Kidney capillary endothelial cell (primary cell): ENCODE measurements at places on chromosomes 7 and 10.
A peak's percentile ranks its signal among the peaks of the same experiment; 100 is the strongest.

GRCh38 chr10:90846746-90847145 is 11.1 kb downstream of the HTR7 start:
- no peak for DNase-seq

- peak; percentile 57 for DNase-seq
Measured at GRCh38 chr10:788796-789748, 99.6 kb upstream of the DIP2C start.

GRCh38 chr7:41403291-41403690 is 299.6 kb downstream of the INHBA start:
- no peak for DNase-seq

DNA sequence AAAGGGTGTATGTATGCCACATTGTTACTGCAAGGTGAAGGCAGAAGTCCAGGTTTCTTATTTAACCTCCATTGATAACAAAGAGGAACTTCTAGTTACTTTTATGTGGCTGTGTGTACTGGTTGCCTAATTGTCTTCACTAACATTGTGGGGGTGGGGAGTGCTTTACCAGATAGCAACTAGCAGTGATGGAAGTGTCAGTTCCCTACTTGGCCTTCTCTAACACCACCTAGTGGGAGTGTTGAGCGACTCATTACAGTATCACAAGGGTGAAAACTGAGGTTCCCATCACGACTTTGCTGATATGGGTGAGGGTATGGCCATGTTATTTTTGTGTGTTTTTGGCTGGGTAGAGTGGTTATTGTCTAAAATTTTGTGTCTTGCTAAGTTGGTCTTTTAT is 274.4 kb downstream of the THSD7A start:
- peak; percentile 15 for DNase-seq

DNA sequence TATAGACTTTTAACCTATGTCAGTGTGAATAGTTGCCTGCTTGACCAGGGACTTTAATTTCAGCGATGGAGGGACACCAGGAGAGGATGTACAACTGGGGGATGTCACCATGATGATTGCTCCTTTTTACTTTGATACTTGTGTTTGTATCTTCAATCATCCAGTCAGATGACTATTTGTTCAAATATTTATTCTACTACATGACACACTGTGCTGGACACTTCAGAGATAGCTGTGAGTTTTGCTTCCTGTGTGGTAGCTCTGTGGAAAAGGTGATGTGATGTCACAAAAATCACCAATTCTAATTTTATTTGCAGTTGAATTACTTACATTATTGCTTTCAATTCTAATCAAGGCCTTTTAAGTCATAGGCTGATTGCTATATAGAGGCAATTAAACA is 62.7 kb upstream of the CREB5 start:
- DNase-seq = no peak

GRCh38 chr7:4211261-4211660 is 470.8 kb upstream of the FOXK1 start:
- DNase-seq = no peak

- peak; percentile 16 for DNase-seq
Measured at GRCh38 chr7:29946428-29947186, 43.0 kb downstream of the SCRN1 start.

DNA sequence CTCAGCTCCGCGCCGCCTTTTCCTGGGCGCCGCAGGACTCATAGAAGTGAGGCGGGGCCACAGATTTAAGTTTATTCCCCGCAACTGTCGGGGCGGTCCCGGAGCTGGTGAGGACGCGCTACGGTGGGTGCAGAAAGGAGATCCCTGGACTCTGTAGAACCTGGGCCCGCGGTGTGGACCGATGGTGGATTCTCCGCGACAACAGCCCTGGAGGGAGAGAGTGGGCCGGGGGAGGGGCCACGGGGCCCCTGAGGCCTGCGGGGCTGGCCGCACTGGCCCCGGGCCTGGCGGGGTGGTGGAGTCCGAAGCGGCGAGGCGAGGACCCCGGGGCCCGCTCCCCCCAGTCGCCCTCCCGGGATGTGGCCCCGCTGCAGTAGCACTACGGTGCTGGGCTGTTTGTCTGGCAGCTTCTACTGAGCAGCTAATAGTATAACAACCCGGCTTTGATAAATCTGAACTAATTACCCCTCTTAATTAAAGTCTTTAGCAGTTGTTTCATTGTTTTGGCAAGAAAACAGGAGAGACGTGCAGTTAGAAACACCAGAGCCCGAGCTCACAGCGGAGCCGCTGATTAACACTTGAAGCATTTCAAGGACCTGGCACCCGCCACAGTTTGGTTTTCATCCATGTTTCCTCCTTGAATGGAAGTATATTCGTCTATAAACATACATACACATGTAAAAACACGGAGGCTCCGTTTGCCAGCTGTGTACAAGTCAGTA is 4.2 kb downstream of the FEZF1 start:
- no peak for DNase-seq

DNA sequence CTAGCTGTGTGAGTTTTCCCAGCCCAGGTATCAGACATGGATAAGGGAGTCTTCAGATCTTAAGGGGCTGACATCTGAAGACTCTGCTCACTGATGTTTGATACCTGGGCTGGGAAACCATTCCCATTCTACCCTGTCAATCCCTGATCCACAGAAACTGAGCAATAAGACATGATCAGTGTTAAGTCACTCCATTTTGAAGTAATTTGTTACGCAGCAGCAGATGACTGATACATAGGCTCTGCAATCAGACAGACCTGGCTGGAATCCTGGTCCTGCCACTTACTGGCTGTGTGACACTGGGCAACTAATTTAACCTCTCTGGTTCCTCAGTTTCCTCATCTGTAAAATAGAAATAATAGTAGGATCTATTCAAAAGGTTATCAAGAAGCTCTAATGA is 6.6 kb downstream of the DCLRE1C start:
- no peak for DNase-seq

DNA sequence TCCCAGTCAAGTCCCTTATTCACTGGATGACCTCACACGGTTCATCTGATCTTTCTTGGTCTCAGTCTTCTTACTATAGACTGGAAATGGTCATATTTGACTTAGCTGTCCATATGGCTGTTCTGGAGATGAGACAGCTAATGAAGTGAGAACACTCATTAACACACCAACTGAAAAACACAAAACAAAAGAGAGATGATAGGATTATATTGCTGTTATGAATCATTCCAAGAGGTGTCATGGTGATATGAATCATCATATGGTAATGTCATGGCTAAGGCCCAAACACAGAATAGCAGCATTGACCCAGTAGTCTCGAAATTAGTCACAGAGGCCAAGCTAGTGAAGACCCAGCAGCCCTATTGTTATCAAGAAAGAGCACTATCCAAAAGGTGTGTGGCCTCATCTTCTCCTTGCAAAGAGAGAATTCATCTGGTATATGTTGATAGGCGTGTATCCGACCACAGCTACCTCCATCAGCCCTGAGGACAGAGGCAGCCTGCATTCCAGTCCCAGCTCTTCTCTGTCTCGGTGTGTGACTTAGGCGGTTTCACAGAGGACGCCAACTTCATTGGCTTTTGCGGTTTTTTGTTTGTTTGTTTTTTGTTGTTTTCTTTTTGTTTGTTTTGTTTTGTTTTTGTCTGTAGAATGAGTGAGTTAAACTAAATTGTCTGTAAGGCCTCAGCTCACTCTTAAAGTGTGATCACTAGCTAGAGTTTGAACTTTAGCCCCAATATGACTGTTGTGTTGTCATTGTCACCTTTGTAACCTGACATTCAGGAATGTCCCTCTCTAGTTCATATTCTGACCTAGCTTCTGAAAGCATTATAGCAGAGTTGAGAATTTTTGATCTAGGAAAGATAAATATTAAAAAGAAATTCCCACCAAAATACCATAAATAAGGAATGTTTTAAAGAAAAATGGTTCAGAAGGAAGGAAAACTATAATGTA is 97.4 kb upstream of the PDCD4 start:
- DNase-seq = peak; percentile 90

- no peak for DNase-seq
Measured at GRCh38 chr10:132593900-132594876, 56.6 kb downstream of the INPP5A start.

DNA sequence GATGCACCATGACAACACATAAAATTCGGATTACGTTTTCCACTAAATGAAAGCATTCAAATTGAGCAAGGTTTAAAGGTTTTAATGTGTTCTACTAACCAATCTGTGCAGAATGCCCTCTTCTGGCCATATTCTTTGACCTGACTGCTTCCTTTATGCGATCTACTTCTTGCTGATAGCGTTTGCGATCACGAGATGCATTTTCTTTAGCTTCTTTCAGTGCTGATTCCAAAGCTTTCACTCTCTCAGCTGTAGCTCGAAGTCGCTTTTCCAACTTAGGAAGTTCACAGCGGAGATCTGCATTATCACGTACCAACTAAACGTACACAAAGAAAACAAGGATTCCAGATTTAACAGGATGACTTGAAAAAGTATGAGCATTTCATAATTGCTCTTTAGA is 39.2 kb downstream of the KIF5B start:
- no peak for DNase-seq

DNA sequence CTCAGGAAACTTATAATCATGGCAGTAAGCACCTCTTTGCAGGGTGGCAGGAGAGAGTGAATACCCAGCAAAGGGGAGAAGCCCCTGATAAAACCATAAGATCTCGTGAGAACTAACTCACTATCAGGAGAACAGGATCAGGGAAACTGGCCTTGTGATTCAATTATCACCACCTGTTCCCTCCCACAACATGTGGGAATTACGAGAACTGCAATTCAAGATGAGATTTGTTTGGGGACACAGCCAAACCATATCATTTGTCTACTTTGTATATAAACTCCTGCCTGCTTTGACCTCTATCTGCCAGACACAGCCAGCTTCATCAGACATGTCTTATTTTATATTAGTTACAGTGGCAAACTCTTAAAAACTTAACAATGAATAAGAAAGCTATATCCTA is 50.4 kb downstream of the ARMC3 start:
- no peak for DNase-seq

DNA sequence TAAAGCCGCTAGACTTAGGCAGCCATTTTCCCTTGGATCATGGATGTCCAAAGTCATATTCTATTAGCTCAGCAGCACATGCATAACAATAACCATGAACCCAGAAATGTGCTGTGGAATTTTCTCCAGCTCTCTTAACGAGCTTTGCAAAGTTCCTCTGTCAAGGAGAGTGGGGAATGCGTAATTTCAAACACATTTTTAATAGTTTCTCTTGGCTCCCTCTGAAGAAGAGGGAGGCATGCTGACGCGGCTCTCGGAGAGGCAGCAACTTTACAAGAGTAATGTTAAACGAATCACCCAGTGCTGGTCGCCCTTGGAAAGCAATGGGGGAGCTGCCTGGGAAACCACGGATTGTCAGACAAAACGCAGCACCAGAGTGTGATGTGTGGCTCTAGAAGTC is 114.8 kb downstream of the RAB18 start:
- DNase-seq = no peak

- DNase-seq = no peak
Measured at GRCh38 chr7:96199421-96199820, 122.5 kb downstream of the SLC25A13 start.

- DNase-seq = peak; percentile 18
Measured at GRCh38 chr7:55130395-55131141, 111.8 kb downstream of the EGFR start.

- DNase-seq = no peak
Measured at GRCh38 chr10:60950300-60950699, 6.3 kb upstream of the RHOBTB1 start.

DNA sequence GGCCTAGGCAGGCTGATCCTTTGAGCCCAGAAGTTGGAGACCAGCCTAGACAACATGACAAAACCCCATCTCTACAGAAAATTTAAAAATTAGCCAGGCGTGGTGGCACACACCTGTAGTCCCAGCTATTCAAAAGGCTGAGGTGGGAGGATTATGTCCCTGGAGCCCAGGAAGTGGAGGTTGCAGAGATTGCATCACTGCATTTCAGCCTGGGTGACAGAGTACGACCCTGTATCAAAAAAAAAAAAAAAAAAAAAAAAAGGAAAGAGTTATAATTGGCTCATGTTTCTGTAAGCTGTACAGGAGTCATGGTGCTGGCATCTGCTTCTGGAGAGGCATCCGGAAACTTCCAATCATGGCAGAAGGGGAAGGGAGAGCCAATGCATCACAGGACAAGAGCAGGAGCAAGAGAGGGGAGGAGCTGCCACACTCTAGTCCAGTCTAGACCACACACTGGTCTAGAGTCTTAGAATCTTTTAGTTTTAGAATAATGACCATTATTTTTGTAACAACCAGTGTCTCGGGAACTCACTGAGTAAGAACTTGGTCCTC is 16.8 kb downstream of the DOCK1 start:
- DNase-seq = no peak

GRCh38 chr10:131452926-131453720 is 141.6 kb upstream of the TCERG1L start:
- no peak for DNase-seq

GRCh38 chr7:148941598-148942275 is 57.6 kb upstream of the EZH2 start:
- peak; percentile 64 for DNase-seq

GRCh38 chr10:98367604-98368451 is 47.2 kb downstream of the PYROXD2 start:
- DNase-seq = no peak

GRCh38 chr10:126713594-126713993 is 43.1 kb upstream of the C10orf90 start:
- no peak for DNase-seq

- DNase-seq = no peak
Measured at GRCh38 chr10:12811826-12812225, 189.7 kb downstream of the CCDC3 start.
